ENCODE measurements at places on chromosomes 6 and 20.

- peak; percentile 86 for DNase-seq
These were observed 18.5 kb downstream of the FRMD1 start for GRCh38 chr6:168060521-168060931.

- DNase-seq, result no peak
These were observed 258.2 kb downstream of the BMP7 start for GRCh38 chr20:57008217-57008616.

- no peak for DNase-seq
These were observed 78.3 kb downstream of the SCAND1 start for GRCh38 chr20:35876033-35876320.

- peak; percentile 89 for DNase-seq
These were observed at the start of gene RPS21 for GRCh38 chr20:62386383-62387218. Gene RPS21 (plus strand): TSS chr20:62387103. CDS start chr20:62387339, 236 bp downstream.

DNA sequence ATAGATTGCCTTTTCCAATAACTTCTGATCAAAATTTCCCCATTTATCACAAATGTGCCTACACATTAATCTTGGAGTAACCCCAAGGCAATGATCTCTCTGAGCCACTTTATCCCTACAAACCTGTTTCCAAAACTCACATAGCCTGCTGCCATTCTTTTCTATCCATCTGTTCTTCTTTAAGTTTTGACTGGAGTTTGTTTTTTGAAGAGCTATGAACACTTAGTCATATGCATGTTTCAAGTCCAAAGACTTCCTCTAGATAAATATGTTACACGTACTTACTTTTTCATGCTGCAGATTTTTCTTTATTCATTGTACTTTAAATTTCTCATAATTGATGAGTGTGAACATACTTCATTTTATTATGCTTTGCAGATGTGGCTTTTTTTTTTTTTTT is 488.9 kb upstream of the CITED2 start:
- no peak for DNase-seq

GRCh38 chr6:146905181-146905704 is 299.0 kb upstream of the STXBP5 start:
- DNase-seq, result peak; percentile 76

Data from NCI-H1092 (cell line).